Metanephros (tissue), 2 donors: ENCODE measurements at places on chromosomes 2 and 18. TPM values are rescaled to one million over a fixed set of nuclear protein-coding genes. Genes with fewer than 3 reads are reported as not detected.

Gene NTSR2
- not detected for total RNA-seq

Gene XRCC5
- total RNA-seq = 215 TPM

Gene SMYD1
- 30.2 TPM for total RNA-seq

Gene LYPD1
- total RNA-seq = 57.0 TPM

Gene BCL11A
- total RNA-seq = 11.0 TPM

Gene TMEM169
- 4.3 TPM for total RNA-seq

Gene BARD1
- 41.9 TPM for total RNA-seq

Gene DCDC2C
- total RNA-seq = 0.93 TPM

Gene KCNE4
- 11.2 TPM for total RNA-seq

Gene ATP8B1
- 29.1 TPM for total RNA-seq

Gene MOGAT1
- total RNA-seq = not detected

Gene EVX2
- total RNA-seq = not detected

Gene SULT1C2
- 47.5 TPM for total RNA-seq

Gene ZNF892
- 10.2 TPM for total RNA-seq

Gene GALNT5
- 0.70 TPM for total RNA-seq

Gene SIGLEC15
- 0.41 TPM for total RNA-seq

Gene CDH7
- total RNA-seq = 12.5 TPM

Gene C2orf81
- total RNA-seq = 3.7 TPM

Gene SP100
- total RNA-seq = 42.2 TPM

Gene TRIB2
- total RNA-seq = 141 TPM

Gene C2orf66
- not detected for total RNA-seq

Gene MITD1
- 25.1 TPM for total RNA-seq

Gene TBR1
- 0.29 TPM for total RNA-seq

Gene HOXD12
- 0.23 TPM for total RNA-seq

Gene PLGLB2
- total RNA-seq = 2.6 TPM

Gene AMER3
- total RNA-seq = 0.23 TPM

Gene CIB4
- 0.29 TPM for total RNA-seq

Gene UGT1A10
- not detected for total RNA-seq

Gene MEP1B
- total RNA-seq = not detected

Gene IL36B
- total RNA-seq = not detected

Gene CASP10
- 23.4 TPM for total RNA-seq

Gene ERLEC1
- 43.1 TPM for total RNA-seq

Gene CNGA3
- total RNA-seq = not detected

Gene ZNF519
- 12.6 TPM for total RNA-seq

Gene DSC1
- total RNA-seq = 0.47 TPM

Gene BCL2L11
- 27.5 TPM for total RNA-seq

Gene ALMS1
- 57.9 TPM for total RNA-seq

Gene FAHD2A
- 46.1 TPM for total RNA-seq

Gene CDK15
- 1.3 TPM for total RNA-seq

Gene PLCL1
- 23.7 TPM for total RNA-seq

Gene MGAT5
- total RNA-seq = 47.5 TPM

Gene L3MBTL4
- 10.7 TPM for total RNA-seq

Gene GNAL
- 1.8 TPM for total RNA-seq

Gene ABHD1
- 0.47 TPM for total RNA-seq

Gene COL3A1
- total RNA-seq = 1,756 TPM

Gene FTCDNL1
- total RNA-seq = 1.8 TPM

Gene MBOAT2
- total RNA-seq = 50.6 TPM

Gene CAPN14
- total RNA-seq = 0.12 TPM

Gene CCT4
- total RNA-seq = 150 TPM
